ENCODE measurements at places on chromosomes 2 and 18.

- no peak for DNase-seq
Measured at GRCh38 chr2:149332364-149332763, 2.0 kb downstream of the LYPD6 start.

DNA sequence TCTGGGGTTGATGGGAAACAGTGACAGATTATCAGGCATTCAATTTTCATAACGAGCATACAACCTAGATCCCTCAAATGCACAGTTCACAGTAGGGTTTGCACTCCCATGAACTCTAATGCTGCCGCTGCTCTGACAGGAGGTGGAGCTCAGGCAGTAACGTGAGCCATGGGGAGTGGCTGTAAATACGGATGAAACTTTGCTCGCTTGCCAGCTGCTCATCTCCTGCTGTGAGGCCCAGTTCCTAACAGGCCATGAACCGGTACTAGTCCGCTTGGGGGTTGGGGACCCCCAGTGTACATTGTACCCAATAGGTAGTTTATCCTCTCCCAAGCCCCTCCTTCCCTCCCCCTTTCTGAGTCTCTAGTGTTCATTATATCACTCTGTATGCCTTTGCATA lies 94.6 kb downstream of the PTH2R start:
- peak; percentile 64 for DNase-seq

DNA sequence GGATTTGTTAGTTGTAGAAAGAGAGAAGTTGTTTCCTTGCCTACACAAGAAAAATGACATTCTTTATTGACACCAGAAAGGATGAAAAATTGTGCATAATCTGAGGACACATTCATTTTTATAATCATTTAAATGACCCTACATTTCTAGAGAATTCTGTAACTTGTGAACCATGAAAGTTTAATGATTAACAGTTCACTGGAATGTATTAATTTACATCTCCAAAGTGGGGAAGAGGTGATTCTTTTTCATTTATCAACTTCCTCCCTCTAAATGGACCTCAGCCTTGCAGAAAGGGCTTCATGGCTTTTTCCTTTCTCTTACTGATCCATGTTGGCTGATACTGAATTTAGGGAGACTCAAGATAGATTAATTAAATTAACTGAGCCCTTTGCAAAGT lies 565.2 kb upstream of the LINC00305 start:
- DNase-seq, result no peak

GRCh38 chr2:137570484-137570883 lies 393.8 kb upstream of the HNMT start:
- no peak for DNase-seq

GRCh38 chr2:129462349-129462748 lies 517.1 kb upstream of the RAB6C start:
- DNase-seq, result no peak
